ENCODE measurements at places on chromosomes 1 and 21.

DNA sequence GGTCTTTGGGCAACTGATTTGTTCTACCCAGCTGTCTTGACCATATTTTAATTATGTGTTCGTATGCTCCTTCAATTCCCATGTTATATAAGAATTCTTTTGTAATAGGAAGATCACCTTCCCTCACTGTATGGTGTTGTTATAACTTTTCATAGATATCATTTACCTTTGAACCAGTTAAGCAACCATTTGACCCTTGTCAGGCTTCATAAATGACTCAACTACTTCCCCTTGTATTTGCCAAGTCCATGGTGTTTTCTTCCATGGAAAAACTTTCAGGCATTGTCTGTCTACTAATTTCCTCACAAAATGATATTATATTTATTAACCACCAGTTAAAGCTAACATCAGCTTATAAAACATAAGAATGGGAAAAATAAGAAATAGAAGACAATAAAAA is 5.1 kb downstream of the BPNT1 start:
- DNase-seq = no peak

DNA sequence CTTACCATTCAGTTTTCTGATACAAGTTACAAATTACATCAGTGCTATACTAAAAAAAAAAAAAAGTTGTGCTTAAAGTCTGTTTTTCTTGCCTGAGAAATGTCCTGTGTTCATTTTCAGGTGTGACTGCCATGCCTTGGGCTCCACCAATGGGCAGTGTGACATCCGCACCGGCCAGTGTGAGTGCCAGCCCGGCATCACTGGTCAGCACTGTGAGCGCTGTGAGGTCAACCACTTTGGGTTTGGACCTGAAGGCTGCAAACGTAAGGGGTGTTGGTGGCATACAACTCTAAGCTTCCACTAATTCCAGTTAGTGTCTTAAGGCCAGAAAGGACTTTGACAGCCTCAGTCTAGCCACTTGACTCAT is 60.1 kb upstream of the LAMC2 start:
- no peak for DNase-seq

GRCh38 chr1:67441183-67441582 is 11.0 kb upstream of the SERBP1 start:
- no peak for DNase-seq

GRCh38 chr1:163706915-163707314 is 385.2 kb downstream of the NUF2 start:
- DNase-seq = no peak

DNA sequence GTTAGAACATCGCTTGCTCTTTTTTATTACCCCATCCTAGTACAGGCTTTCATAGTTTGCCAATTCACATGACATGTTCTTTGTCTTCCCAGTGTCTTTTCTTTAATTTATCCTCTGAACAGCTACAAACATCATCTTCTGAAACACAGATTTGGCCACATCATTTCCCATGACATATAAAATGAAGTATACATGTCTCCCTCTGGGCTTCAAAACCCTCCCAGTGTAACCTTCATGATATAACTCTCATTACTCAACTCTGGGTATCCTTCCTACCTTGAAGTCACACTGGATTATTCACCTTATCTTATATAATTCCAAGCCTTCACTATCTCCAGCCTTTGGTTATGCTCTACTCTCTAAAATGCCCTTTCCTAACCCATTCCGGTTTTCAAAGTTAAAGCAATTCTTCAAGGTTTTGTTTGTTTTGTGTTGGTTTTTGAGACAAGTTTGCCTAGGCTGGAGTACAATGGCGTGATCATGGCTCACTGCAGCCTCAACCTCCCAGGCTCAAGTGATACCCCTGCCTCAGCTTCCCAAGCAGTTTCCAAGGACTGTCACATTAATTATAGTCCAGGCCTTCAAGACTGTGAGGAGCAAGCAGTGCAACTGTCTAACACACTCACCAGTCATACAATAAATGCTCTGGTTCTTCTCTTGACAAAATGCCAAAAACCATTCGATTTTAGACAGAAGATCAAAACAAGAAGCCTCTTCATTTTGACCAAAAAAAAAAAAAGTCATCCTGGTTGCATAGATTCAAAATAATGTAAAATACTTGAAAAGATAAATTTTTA is 5.8 kb downstream of the RGS1 start:
- no peak for DNase-seq

GRCh38 chr21:15894596-15894995 is 164.8 kb downstream of the USP25 start:
- DNase-seq = no peak

DNA sequence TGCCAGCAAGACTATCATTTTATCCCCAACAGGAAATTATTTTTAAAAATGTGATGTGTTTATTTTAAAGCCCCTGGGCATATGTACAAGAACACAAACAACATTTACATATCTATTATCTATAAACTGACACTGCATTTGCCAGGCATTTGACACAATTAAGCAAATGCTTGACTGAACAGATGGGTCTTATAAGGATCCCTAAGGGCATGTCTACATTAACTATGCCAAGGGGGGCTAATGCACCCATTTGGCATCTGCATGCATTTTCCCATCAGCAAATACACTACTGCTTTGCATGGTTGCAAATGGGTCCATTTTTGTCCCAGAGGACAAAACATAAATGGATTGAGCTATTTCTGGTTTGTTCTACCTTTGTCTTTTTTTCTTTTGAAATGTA is 884.8 kb upstream of the B3GALT2 start:
- no peak for DNase-seq

DNA sequence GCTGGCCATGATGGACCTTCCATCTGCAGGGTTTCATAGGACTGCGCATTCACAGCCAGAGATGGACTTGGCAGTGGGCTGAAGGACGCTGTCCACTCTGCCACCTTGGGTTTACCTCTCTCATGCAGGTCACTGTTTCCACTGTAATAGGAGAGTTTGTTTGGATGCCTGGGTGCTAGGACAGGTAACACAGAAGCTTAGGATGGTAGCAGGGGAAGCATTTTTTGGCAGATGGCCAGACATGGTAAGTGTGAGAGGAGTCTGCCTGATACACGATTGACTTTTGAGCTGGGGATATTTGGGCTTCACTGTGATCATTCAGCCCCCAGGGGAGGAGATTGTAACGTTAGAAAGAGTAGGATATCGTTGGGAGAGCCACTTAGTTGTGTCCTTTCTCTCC is 11.8 kb downstream of the PSEN2 start:
- DNase-seq = no peak

DNA sequence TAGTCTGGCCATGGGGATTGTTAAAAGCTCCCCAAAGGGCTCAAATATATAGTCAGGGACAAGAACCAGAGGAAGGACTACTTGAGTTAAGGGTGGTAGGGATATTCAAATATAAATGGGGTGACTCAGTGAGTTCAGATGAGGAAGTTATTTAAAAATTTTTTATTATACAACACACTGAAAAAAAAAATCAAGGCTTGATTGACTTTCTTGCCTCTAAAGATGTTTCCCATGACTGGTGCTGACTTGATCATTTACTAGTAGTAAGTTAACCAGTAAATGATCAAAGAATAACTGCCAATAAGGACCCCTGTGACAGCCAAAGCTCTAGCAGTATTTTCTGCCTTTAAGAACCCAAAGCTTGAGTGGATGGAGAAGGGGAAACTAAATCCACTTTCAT is 357.6 kb upstream of the NR5A2 start:
- no peak for DNase-seq

- DNase-seq = no peak
Measured at GRCh38 chr1:13728091-13728715, 28.2 kb downstream of the PRDM2 start.

GRCh38 chr1:21818656-21819055 is 6.6 kb downstream of the LDLRAD2 start:
- DNase-seq = no peak

- no peak for DNase-seq
Measured at GRCh38 chr1:2091611-2092604, 41.7 kb downstream of the PRKCZ start.

DNA sequence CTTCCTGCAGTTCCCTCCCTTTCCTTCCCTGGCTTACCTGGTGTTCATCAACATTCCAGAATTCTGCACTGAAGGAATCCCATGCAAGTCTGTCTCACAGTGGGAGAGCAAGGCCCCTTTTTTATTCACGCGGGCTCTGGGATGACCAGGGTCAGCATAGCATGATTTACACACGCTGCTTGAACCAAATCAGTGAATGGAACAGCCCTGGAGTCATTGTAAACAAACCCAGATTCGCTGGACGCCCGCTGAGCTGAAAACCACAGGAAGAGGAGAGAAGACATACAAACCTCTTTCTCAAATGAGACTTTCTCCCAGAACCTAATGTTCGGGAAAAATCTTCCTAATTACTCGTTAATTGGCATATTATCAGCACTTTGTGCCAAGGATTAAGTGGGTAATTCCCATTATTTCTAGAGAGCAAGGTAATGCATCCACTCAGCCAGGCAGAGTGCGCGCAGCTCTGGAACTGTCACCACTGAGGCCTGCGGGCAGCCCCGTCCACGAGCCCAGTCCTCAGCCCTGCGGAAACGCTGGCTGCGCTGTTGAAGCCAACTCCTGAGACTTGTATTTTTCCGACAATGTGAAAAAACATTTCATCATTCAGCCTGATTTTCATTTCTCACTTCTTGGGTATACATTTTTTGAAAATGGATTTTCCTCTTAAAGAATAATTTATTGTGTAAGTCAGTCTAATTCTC is 140.0 kb downstream of the ETS2 start:
- no peak for DNase-seq

DNA sequence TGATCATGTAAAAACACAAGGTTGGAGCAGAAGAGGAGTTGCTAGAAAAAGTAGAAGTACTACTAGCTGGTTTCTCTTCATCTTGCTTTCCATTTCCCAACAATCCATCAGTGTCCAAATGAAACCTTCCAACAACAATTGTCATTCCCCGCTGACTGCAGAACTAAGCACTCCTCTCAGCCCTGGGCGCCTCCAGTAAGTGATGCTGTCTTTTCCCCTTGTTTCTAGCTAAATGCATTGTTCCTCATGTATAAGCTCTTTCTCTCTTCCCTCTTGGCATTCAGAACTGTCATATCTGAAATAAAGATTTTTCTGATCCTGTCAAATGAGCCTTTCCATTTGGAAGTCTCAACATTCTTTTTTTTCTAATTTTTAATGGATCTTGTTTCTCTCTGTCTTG is 68.7 kb downstream of the FCRL5 start:
- no peak for DNase-seq

GRCh38 chr1:230891413-230891812 is 23.1 kb upstream of the C1orf198 start:
- DNase-seq = no peak

- DNase-seq = no peak
Measured at GRCh38 chr1:74423471-74423870, 88.9 kb downstream of the LRRC53 start.

DNA sequence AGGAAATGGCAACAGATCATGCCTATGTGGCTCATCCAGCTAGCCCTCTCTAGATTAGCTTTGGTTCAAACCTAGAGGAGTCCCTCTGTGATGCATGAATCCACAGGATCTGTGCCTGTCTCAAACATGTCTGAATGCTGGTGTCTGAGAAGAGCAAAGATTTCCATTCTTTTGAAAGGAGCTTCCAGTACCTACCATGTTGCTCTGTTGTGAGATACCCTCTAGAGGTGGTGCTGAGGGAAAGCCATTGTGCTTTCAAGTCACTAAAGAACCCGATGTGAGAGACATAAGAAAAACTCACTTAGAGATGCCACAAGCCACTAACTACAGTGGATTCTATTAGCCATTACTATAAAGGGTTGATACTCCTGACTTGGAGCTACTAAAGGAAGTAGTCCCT is 103.6 kb downstream of the LRRC40 start:
- DNase-seq = no peak

DNA sequence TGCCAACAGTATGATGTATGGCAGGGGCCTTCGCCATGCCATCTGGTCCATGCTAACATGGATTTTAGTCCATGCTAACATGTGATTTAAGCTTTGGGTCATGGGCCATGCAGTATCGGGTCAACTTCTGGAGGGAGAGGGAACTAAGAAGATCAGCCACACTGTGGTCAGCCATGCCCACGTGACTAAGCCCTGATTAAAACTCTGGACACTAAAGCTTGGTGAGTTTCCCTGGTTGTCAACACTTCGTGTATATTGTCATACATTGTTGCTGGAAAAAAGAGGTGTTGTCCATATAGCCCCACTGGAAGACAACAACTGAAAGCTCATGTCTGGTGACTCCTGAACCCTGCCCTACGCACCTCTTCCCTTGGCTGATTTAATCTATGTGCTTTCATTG is 90.5 kb downstream of the SUSD4 start:
- DNase-seq = no peak

- no peak for DNase-seq
Measured at GRCh38 chr1:6163191-6163972, 16.7 kb downstream of the CHD5 start.

DNA sequence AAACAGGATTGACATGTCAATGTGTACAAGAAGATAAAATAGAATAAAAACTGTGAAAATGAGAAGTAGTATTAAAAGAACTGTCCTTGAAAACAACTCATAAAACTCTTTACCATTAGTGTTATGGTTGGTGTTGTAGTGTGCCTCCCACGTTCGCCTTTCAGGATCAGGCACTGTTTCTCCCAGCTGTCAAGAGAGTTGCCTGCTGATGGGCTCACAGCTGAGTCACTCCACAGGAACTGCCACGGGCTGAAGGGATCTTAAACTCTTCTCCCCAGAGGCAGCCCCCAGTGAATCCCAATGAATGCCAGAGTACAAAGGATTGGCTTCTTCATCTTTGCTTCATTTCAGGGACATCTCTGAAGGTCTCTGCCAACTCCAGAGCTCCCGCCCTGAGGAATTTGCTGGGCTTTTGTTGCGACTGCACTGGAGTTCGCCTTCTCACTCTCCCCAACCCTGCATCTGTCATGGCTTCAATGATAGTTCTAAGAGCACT is 119.6 kb downstream of the ADGRL2 start:
- DNase-seq = no peak

GRCh38 chr1:231964241-231964640 is 337.7 kb downstream of the DISC1 start:
- DNase-seq = no peak

GRCh38 chr1:84735483-84735882 is 45.2 kb upstream of the SSX2IP start:
- DNase-seq = no peak

DNA sequence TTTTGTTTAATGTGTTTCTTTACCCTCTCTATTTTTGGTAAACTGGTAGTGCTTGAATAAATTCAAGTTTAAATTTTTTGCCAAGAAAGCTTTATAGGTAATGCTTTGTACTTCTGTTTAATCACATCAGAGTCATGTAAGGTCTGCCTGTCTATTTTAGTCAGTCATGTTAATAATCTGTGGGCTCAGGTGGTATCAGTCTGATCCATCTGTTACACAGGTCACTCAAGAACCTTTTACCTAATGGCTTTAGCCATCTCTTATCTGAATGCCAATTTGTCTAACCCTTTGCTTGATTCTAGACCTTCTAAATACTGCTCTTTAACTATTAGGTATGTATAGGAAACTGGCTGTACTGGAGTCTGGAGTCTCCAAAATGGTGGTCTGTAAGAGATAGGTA is 16.6 kb downstream of the MDM4 start:
- no peak for DNase-seq
